Renal cortex interstitium (tissue), 15 donors: ENCODE measurements at places on chromosomes 5 and 9.
A peak's percentile ranks its signal among the peaks of the same experiment; 100 is the strongest.

DNA sequence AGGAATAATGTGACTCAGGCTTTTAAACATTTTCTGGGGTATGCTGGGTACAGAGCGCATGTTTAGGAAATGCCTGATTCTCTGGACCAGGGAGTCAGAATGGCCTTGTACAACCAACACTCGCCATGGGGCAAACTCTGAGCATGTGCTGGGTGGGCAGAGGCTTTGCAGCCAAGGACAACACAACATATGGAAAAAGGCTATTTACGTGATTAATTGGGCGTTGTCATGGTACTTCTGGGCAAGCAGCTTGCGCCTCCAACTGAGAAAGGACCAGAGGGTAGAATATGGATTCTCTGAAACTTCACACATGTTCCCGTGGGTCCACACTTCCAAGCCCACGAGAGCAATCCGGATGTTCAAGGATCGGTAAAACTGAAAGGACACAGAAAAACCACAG is 49.1 kb downstream of the NIPAL4 start:
- DNase-seq, result no peak

DNA sequence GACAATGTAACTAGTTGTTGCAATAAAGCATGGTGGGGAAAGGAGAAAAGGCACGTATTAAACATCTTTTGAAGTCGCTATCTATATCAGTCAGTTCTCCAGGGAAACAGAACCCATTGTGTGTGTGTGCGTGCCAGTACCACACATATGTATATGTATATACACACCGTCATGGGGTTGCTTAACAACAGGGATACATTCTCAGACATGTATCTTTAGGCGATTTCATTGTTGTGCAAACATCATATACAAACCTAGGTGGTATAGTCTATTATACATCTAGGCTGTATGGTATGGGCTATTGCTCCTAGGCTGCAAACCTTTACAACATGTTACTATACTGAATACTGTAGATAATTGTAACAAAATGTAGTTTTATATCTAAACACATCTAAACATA is 2.3 kb downstream of the CDKN2B-AS1 start:
- DNase-seq, result no peak

DNA sequence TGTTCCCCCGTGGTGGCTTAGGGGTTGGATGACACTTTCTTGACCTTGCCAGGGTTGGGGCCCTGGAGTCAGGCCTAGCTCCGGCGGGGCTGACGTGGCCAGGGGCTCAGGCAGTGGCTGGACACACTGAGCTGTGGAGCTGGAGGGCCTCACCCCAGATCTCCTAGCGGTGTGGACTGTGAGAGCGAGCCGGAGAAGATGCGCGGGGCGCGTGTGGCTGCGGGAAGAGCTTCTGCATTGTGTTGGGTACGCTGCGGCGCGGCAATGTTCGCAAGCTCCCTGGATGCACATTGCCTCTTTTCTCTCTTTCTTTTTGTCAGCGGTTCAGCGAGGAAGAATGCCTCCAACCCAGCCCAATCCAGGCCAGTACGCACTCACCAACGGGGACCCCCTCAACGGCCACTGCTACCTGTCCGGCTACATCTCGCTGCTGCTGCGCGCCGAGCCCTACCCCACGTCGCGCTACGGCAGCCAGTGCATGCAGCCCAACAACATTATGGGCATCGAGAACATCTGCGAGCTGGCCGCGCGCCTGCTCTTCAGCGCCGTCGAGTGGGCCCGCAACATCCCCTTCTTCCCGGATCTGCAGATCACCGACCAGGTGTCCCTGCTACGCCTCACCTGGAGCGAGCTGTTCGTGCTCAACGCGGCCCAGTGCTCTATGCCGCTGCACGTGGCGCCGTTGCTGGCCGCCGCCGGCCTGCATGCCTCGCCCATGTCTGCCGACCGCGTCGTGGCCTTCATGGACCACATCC is 4.8 kb downstream of the NR2F1 start:
- DNase-seq, result no peak

DNA sequence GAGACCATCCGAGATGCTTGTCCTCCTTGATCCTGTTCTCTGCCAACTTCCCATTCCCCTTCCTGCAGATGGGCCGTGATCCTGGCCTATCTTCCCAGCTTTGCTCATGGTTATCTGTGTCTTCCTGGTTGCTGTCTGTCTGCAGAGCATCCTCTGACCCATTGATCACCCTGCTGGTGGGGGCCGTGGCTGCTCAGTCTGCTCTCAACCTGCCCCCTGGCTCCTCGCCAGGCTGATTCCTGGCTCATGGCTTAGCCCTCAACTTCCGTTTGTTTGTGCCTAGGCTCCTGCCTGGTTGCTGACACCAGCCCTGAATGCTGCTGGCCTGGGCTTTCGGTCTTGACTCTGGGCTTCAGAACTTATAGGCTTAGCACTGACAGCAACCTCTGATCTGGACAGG is 67.1 kb upstream of the SMIM15 start:
- no peak for DNase-seq

DNA sequence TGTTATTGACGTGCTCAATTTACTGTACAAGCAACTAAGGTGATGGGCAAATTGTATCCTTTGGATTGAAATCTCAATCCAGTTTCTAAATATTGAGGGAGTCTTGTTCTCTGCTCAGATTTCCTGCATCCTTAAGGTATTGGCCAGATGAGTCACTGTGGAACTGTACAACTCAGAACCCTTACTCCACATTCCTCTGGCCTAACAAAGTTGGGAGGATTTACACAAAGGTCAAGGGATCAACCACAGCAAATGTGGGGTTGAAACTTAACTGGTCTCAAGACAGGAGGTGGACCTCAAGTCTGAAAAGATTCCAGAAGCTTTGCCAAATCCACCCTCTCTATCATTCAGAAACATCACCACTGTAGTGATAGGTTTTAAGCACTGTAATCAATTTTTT is 81.5 kb upstream of the AGXT2 start:
- DNase-seq, result no peak

DNA sequence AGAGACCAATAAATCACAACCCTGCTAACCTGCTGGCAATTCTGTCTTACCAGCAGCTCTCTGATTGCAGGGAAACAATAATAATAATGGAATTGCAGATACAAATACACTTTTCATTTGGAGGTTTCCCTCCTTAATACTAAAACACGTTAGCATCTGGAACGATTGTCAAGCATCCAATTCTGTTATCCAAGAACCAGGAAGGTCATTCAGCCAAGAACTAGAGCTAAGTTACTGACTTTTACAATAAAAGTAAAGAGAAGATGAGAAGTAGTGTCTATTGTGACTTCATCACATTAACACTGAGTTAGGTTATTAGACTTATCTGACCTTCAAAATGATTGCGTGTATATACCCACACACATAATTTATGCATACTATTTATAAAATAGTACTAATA is 335.6 kb downstream of the BRINP1 start:
- no peak for DNase-seq

DNA sequence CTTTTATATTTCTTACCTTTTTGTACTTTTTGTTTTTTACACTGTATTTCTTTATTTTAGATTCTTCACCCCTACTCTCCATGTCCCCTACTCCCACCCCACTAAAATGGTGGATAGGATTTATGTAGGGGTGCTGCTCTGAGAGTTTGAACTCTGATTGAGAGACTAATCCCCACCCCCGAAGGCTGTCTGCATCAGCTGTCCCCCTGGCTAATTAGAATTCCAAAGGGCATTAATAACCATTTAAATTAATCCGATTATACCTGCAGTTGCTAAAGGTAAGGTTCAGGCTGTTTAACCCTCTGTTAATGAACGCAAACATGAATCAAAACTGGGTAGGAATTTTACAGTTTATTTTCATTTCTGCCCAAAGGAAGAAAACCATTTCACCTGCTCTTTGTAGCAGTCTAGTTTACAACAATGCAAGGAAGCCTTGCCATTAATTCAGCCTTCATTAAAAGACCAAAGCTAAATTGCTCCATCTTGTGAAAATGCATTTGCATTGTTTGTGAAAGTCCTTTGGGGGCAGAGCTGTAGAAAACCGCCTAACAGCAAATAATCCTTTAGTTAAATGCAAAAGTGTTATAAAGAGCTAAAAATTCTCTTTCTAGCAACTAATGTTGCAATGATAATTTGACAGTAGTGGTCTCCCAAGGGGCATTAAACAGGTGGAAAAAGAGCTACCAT is 71.2 kb downstream of the ZCCHC7 start:
- no peak for DNase-seq

DNA sequence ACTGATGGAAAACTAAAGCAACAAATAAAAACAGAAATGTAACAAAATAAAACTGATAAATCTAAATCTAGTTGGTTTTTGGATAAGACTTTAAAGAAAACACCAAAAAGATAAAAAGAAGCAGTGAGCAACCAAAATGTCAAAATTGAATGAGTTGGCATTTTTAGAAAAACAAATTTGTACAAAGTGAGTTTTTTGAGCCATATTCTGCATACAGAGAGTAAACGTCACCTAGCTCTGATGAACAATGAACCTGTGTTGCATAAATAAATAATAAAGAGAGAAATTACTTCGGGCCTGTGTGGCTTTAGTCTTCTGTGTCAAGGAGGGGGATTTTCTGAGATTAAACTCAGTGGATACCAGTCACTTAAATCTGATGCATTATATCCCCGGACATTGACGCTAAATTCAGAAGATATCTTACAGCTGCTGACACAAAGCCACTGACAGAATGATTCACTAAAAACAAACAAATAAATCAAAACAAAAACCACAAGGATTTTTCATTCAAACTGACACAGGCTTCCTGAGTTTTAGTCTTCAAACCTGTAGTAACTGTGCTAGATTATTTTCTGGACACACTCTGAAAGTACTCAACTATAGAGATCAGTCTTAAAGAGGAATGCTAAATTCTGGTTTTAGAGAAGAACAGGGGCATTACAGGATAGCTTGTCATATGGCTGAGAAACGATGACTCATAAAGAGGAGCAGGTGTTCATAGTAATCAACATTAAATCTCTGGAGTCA is 403.5 kb upstream of the ST8SIA4 start:
- no peak for DNase-seq

GRCh38 chr9:124716808-124717207 is 54.3 kb downstream of the NR6A1 start:
- DNase-seq, result no peak

DNA sequence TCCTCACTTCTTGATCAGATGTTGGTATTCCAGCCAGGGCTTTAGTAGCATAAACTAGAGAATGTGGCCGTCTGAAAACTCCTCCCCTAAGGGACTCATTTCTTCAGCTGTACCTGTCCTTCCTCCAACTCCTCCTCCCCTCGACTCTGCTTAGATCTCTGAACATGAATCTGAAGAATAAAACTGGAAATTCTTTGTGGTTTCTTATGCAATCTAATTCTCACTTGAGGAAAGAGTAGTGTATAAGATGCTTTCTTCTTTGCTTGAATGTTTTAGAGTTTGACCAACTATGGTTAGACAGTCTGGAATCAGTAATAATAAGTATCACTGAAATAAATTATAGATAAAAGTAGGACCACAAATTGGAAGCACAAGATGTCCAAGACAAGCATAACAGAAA is 128.5 kb downstream of the LRRC70 start:
- no peak for DNase-seq

DNA sequence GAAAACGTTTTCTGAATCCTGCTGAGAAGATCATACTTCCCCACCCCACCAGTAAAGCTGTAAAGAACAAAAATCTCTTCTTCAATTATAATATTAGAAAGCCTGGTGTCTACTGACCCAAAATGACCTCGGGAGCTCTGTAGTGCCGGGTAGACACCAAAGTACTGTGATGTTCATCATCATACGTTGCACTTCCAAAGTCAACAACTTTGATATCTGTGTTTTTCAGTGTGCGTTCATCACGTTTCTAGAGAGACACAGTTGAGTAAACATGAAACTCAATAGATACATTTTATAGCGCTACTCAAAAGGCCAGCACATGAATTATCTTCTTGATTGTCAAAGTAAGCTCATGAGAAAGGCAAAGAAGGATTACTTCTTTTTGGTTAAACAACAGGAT is 14.6 kb downstream of the CLK4 start:
- DNase-seq, result no peak

- DNase-seq, result no peak
Observed at GRCh38 chr9:110048976-110049698, 158.8 kb downstream of the C9orf152 start.

DNA sequence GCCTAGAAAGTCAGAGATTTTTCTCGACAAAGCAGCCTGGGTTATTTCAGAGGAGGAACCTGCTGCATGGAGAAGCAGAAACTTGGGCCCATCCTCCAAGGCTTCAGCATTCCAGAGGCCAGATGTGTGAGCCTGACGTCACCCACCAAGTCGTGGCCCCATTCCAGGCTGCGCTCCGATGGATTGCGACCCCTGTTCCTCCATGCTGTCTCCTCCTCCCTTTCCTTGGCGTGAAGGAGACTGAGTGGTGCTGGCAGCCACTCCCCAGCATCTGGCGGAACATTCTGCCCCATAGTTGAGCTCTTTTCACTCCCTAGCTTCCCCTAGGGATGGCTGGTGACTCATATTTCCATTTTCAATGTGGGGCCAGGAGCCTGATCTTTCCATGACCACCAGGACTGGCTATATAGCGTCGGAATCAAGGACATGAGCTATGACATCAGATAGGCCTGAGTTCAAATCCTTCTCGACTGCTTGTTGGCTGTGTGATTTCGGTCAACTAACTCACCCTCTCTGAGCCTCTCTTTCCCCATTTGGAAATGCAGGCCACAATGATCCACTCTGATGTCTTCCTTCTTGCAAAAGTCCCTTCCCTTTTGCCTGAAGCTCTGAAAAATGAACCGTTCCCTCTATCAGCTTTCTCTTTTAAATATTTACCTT is 24.5 kb upstream of the DUSP1 start:
- DNase-seq, result peak; percentile 85

GRCh38 chr9:69931340-69931739 is 110.7 kb downstream of the CFAP95 start:
- no peak for DNase-seq

DNA sequence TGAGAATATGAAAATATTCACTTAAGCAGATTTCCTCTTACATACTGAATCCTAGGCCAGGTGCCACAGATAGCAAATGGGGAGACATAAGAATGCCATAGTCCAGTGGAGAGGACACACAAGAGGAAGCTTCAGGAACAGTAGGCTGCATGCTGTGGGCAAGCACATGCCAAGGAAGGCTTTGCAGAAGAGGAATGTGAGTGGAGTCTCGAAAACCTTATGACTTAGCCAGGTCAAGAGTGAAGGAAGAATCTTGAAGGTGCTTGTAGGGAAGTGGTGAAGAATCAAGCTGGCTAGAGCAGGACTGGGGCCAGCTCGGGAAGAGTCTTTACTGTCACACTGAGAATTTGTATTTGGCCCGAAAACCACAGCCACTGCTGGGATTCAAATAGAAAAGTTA is 20.4 kb downstream of the RPS23 start:
- DNase-seq, result no peak

GRCh38 chr5:172102218-172102870 is 85.7 kb downstream of the STK10 start:
- no peak for DNase-seq
